DMS53 (cell line): ENCODE measurements at places on chromosomes 1 and 21.

DNA sequence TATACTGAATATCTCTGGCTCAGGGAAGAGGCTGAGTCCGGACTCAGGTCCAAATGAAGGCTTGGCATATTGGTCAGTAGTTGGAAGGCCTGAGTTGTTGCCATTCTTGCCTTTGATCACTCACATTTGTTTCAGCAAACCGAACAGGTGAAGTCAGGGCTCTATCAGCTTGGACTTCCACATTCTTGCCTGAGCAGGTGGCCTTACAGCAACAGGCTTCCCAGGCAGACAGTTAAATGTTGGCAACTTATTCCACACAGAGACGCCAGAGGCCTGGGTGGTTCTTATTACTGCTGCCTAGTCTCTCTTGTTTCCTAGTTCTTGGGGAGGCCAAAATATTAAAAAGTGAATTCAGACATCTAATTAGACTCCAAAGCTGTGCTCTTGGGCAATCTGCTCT, 36.6 kb downstream of the XCL2 start:
- peak; percentile 8 for DNase-seq

GRCh38 chr1:171127501-171127900, 36.8 kb downstream of the FMO3 start:
- no peak for DNase-seq

DNA sequence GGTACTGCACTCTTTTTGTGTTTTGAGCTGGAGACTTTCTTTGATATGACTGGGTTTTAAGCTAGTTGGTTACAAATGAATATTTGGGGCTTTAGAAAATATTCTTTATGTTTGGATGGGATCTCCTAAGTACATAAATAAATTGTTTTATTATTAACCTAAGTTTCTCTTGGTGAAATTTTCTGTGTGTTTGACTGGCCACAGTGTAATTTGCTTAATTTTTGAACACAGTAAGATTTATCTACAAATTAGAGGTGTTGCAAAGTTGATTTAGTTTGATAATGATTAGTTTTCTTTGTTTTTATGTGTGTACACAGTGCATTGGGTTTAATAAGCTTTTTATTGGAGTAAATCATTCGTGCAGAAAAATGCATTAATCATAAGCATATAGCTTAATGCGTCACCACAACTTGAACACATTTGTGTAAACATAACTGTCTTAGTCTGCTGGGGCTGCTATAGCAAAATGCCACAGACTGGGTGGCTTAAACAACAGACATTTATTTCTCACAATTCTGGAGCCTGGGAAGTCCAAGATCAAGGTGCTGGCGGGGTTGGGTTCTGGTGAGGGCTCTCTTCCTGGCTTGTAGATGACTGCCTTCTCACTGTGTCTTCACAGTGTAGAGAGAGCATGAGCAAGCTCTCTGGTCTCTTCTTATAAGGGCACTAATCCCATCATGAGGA, 17.4 kb upstream of the SLC6A9 start:
- DNase-seq, result no peak

- DNase-seq, result peak; percentile 92
Measured at GRCh38 chr1:110356379-110356778, 17.2 kb downstream of the RBM15 start.

GRCh38 chr1:204602111-204602579, 83.4 kb downstream of the LRRN2 start:
- DNase-seq, result no peak

GRCh38 chr1:41666981-41667631, 182.6 kb upstream of the EDN2 start:
- DNase-seq, result peak; percentile 30

DNA sequence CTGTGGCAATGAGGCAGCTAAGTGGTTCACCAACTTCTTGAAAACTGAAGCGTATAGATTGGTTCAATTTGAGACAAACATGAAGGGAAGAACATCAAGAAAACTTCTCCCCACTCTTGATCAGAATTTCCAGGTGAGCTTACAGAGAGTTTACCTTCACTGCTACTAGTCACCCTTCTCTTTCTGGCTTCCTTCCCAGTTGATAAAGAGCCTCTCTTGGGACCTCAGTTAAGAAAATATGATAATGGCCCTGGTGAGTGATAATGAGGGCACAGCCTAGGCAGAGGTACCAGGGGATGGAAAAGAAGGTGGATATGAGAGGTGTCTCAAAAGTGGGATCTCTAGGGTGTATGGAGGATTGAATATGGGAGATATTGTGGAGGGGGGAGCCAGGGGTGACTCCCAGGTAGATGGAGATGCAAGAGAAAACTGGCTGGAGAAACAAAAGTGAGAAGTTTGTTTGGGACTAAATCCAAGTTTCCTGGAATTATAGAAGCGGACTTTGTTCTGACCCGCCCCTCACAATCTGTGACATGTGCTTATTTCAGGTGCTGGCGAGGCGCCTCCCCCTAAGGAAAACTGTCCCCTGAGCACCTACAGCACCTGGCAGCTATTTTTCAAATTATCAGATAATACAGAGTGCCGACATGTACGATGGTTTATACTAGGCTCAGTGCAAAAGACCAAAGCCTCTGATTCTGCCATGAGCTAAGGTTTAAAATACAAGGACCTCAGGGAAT, 13.7 kb downstream of the MTARC2 start:
- DNase-seq, result no peak

DNA sequence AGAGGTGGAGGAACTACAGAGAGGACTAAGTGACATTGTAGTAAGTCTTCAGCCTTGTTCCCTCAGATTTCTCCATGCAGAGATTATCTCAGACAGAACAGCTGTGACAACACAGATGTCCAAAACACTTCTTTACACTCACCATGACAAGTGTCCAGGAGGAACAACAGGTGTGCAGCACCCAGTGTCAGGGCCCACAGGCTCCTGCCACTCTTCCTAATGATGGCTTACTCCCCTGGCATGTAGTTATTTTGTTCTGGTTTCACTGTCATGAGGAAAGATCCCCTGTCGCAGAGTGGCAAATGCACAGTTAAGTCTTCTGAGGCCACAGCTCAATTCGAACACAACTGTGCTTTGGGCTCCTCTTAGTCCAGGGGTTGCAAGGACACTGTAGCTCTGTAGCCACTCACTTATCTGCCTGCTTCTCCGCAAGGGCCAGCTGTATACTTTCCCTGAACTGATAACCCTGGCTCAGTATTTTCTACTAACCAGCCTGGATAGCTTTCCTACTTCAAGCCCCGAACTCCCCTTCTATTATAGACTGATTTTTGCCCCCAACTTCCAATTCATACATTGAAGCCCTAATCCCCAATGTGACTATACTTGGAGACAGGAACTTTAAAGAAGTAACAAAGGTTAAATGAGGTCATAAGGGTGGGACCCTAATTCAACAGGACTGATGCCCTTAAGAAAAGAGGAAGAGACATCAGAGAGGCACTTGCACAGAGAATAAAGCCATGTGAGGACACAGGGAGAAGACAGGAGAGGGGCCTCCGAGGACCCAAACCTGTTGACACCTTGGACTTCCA, 11.1 kb downstream of the PDZK1 start:
- peak; percentile 80 for DNase-seq

DNA sequence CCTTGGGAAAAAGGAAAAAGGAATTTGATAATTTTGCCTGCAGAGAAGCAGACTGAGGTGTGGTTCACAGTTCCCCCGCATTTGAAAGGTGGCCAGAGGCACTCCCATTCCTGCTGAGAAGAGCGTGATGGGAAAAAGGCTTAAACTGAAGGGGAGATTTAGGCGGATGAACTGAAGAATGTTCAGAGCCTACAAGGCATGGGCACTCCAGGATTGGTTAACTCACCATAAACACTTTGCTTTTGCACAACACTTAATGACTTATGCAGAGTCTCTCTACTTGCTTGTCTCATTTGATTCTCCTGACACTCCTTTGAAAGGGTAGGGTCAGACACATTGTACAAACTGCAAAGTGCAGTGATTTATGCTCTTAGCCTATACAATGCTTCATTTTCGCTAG, 119.6 kb upstream of the RUNX1 start:
- DNase-seq, result no peak

GRCh38 chr1:112840631-112841624, 115.1 kb downstream of the SLC16A1 start:
- peak; percentile 89 for DNase-seq

- no peak for DNase-seq
Measured at GRCh38 chr1:109897259-109897955, 13.2 kb upstream of the CSF1 start.

- no peak for DNase-seq
Measured at GRCh38 chr21:38948377-38949069, 142.8 kb downstream of the ETS2 start.

GRCh38 chr1:226697151-226697928, 41.7 kb downstream of the ITPKB start:
- no peak for DNase-seq

DNA sequence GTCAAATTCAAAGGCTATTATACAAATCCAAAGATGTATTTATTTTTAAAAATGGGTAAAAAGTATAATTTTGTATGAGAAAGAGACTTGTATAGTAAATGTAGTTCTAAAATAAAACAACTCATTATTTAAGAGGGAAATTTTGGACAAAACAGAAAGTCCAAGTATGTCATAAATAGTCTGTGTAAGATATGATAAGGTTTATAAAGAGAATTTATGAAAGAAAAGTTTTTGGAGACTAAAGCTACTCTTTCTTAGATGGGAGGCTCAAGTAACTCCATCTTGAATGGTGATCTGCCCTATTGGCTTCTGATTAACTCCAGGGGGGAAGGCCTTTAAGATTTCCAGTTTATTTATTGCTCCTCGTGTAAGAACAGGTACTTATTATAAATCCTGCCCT, 14.7 kb upstream of the OR2T27 start:
- no peak for DNase-seq

GRCh38 chr1:186183219-186183618, 191.8 kb downstream of the TPR start:
- no peak for DNase-seq

DNA sequence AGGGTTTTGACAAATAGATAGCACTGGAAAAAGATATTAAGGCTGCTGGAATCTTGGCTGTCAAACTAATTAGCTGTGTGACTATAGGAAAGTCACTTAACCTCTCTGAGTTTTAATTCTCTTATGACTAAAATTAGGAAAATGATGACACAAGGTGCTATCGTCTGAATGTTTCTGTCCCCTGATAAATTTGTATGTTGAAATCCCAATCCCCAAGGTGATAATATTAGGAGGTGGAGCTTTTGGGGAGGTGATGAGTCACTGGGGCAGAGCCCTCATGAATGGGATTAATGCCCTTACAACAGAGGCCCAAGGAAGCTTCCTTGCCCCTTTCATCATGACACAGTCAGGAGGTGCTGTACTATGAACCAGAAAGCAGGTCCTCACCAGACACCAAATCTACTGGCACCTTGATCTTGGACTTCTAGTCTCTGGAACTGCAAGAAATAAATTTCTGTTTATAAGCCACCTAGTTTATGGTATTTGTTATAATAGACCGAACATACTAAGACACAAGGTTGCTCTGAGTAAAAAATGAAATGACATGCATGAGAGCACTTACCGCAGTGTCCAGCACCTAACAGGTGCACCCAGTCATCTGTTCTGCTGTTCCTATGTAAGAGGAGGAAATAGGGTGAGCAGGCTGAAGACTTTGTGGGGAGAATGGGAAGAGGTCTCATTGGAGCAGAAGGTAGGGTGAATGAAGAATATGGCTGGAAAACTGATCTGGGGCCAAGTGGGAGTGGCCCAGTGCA, 26.3 kb upstream of the DISP1 start:
- DNase-seq, result no peak

- DNase-seq, result no peak
Measured at GRCh38 chr1:208513799-208514198, 269.6 kb upstream of the PLXNA2 start.

- DNase-seq, result peak; percentile 92
Measured at GRCh38 chr1:6423321-6423999, 1.1 kb upstream of the ESPN start.

- no peak for DNase-seq
Measured at GRCh38 chr1:77168358-77168757, 50.9 kb downstream of the PIGK start.

DNA sequence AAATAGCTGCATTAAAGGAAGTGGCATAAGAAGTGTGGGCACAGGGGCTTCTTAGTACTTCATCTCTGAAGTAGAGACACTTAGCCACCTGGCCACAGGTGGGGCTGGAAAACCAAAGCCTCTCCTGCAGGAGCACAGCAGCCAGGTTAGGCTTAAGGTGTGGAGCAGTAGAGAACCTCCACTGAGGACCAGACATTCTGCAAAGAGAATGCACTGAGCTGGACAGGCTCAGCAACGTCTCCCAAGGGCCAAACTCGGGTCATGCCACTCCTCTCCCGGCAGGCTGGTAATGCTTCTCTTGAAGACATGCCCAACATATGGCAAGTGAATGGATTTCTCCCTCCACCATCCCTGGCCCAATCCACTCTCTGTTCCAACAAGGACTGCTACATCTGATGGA, 33.0 kb upstream of the LRRC38 start:
- no peak for DNase-seq

DNA sequence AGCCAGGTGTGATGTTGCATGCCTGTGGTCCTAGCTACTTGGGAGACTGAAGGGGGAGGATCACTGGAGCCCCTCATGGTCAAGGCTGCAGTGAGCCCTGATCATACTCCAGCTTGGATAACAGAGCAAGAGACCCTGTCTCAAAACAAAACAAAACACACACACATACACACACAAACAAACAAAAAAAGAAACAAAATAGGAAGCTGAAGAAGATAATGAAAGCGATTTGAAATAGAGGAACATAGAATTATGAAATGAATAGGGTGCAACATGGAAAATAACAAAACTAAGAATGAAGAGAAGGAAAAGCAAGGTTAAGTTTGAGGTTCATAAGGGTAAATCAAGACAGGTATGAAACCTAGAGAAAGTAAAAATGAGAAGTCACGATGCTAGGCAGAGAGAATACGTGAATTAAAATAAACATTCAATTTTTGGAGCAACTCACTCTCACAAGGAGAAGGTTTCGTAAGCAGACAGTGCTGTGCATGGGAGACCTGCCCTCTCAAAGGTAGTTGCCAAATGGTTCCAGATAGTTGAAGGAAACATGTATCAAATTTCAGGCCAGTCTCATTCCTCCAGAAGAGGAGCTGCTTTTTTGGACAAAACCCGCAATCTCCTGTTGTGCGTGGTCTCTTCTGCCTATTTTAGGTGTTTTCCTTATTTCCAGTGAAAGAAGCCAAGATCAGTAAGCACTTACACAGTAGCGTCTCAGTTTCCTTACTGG, 3.3 kb downstream of the CD46 start:
- DNase-seq, result peak; percentile 20

GRCh38 chr1:14167884-14168283, 430.6 kb upstream of the KAZN start:
- DNase-seq, result no peak

DNA sequence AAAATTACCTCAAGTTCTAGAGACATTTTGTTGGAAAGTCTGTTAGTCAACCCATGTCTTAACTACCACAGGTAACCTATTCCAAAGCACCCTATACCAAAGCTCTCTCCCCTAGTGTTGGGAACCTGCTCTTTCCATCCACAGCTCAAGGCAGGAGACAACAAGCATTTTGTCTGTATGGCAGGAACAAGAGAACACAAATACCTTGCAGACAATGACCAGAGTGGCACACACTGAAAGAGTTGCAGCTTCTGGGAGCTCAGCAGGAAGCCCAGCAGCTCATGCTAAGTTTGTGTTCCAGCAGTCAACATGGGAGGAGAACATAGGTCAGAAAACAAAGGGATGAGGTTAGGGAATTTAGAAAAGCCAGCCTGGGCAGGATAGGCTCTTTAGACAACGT, 300.8 kb downstream of the HHIPL2 start:
- DNase-seq, result no peak
